Tibial nerve (tissue), 4 donors: ENCODE measurements at places on chromosomes 5 and 9.

- H3K36me3 ChIP-seq = no peaks in the 10 kb centered on the region
- DNase-seq = no peak
- H3K27me3 ChIP-seq = no peaks in the 10 kb centered on the region
Observed at GRCh38 chr9:8926461-8926860, 1126.9 kb upstream of the DMAC1 start.

- no peak for DNase-seq
- no peak overlapping the region for H3K4me3 ChIP-seq
- no peaks in the 10 kb centered on the region for H3K4me1 ChIP-seq
- H3K27me3 ChIP-seq = no peaks in the 10 kb centered on the region
Observed at GRCh38 chr5:59593439-59594007, 300.0 kb downstream of the PDE4D start.

GRCh38 chr5:56974241-56974640, 22.3 kb upstream of the MIER3 start:
- no peak overlapping the region for H3K27ac ChIP-seq
- no peaks in the 10 kb centered on the region for H3K4me1 ChIP-seq
- no peaks in the 10 kb centered on the region for H3K27me3 ChIP-seq
- no peak for DNase-seq

DNA sequence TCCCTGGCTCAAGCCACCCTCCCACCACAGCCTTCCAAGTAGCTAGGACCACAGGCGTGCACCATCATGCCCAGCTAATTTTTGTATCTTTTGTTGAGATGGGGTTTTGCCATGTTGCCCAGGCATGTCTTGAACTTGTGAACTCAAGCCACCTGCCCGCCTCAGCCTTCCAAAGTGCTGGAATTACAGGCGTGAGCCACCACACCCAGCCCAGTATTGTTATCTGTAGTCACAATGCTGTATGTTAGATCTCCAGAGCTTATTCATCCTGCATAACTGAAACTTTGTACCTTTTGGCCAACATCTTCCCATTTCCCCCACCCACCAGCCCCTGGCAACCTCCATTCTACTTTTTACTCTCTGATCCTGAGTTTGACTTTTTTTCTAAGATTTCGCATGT, 37.5 kb downstream of the CREBRF start:
- no peaks in the 10 kb centered on the region for H3K36me3 ChIP-seq
- H3K27ac ChIP-seq = no peak overlapping the region
- no peak for DNase-seq
- no peak overlapping the region for H3K4me3 ChIP-seq

- H3K27me3 ChIP-seq = no peaks in the 10 kb centered on the region
- H3K4me3 ChIP-seq = no peak overlapping the region
- DNase-seq = no peak
Observed at GRCh38 chr5:79850316-79850822, 140.7 kb downstream of the MTX3 start.

- no peak for DNase-seq
- H3K27ac ChIP-seq = no peak overlapping the region
- H3K4me1 ChIP-seq = no peaks in the 10 kb centered on the region
- no peak overlapping the region for H3K4me3 ChIP-seq
- H3K27me3 ChIP-seq = no peaks in the 10 kb centered on the region
Observed at GRCh38 chr5:38400365-38400764, 142.0 kb downstream of the EGFLAM start.

DNA sequence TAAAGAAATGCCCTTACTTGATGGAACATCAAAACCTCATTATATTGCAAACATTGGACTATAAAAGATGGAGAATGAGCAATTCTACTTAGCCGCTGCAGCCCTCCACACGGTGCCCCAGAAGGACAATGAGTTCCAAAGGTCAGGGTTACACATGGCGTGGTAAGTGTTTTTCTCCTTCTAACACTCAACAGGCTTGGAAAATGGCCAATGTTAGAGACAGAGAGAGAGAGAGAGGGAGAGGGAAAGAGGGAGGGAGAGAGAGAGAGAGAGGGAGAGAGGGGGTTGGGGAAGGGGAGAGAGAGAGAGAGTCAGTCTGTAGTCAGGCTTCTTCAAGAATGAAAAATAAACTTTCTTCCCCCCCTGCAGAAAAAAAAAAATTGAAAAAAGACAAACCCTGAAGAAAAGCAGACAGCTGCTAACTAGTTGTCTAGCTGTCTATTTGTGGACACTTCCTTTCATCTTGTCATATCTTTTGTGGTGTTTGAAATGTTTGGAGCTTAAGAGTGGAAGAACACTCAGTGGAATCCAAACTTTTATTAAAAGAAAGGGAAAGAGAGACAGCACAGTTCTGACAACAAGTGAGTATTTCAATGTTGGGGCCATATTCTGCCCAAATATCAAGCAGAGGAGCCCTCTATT, 324.8 kb downstream of the TMEM38B start:
- H3K27ac ChIP-seq = no peak overlapping the region
- H3K27me3 ChIP-seq = no peaks in the 10 kb centered on the region
- no peaks in the 10 kb centered on the region for H3K4me1 ChIP-seq
- no peak for DNase-seq
- no peak overlapping the region for H3K4me3 ChIP-seq

- no peaks in the 10 kb centered on the region for H3K27me3 ChIP-seq
- no peak overlapping the region for H3K4me3 ChIP-seq
- peaks cover 21% of the 10 kb centered on the region for H3K36me3 ChIP-seq
- H3K4me1 ChIP-seq = no peaks in the 10 kb centered on the region
Observed at GRCh38 chr5:16756692-16757091, 139.9 kb upstream of the RETREG1 start.

GRCh38 chr9:87075537-87075936, 128.2 kb upstream of the GAS1 start:
- H3K4me1 ChIP-seq = no peaks in the 10 kb centered on the region
- H3K27ac ChIP-seq = no peak overlapping the region
- H3K36me3 ChIP-seq = no peaks in the 10 kb centered on the region
- H3K4me3 ChIP-seq = no peak overlapping the region
- no peak for DNase-seq

- no peak for DNase-seq
- H3K4me3 ChIP-seq = no peak overlapping the region
- H3K27me3 ChIP-seq = peaks cover 36% of the 10 kb centered on the region
- H3K4me1 ChIP-seq = peaks cover 20% of the 10 kb centered on the region
Observed at GRCh38 chr5:128535251-128535650, 2.8 kb downstream of the FBN2 start.

DNA sequence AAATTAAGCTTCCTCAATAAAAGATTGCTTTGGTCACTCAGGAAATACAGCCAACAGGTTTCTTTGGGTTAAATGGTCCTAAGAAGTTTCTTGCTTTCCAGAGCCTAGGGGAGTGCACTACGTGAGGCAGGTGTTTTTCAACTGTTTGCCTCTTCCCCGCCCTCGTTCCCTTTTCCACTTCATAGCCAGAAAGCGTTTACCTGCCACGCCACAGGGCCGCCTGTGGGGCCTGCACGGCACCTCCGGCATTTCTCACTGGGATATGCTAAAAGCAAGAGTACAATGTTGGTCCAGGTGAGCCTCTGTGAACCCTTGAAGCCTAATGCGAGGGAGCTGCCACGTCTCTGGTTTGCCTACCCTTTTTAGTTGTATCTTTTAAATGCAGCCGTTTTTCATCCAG, 167.6 kb upstream of the OTULINL start:
- peaks cover 36% of the 10 kb centered on the region for H3K4me1 ChIP-seq
- H3K27me3 ChIP-seq = no peaks in the 10 kb centered on the region
- H3K27ac ChIP-seq = no peak overlapping the region
- H3K4me3 ChIP-seq = no peak overlapping the region
- no peak for DNase-seq

GRCh38 chr5:12245429-12245828, 341.2 kb upstream of the CTNND2 start:
- H3K27me3 ChIP-seq = no peaks in the 10 kb centered on the region
- DNase-seq = no peak
- no peak overlapping the region for H3K4me3 ChIP-seq
- no peaks in the 10 kb centered on the region for H3K4me1 ChIP-seq
- no peak overlapping the region for H3K27ac ChIP-seq

- no peaks in the 10 kb centered on the region for H3K27me3 ChIP-seq
- DNase-seq = no peak
- peaks cover 57% of the 10 kb centered on the region for H3K36me3 ChIP-seq
- no peak overlapping the region for H3K27ac ChIP-seq
- no peak overlapping the region for H3K4me3 ChIP-seq
Observed at GRCh38 chr5:56893251-56893951, 16.0 kb upstream of the SETD9 start.
